ENCODE measurements at places on chromosomes 16 and 17.

DNA sequence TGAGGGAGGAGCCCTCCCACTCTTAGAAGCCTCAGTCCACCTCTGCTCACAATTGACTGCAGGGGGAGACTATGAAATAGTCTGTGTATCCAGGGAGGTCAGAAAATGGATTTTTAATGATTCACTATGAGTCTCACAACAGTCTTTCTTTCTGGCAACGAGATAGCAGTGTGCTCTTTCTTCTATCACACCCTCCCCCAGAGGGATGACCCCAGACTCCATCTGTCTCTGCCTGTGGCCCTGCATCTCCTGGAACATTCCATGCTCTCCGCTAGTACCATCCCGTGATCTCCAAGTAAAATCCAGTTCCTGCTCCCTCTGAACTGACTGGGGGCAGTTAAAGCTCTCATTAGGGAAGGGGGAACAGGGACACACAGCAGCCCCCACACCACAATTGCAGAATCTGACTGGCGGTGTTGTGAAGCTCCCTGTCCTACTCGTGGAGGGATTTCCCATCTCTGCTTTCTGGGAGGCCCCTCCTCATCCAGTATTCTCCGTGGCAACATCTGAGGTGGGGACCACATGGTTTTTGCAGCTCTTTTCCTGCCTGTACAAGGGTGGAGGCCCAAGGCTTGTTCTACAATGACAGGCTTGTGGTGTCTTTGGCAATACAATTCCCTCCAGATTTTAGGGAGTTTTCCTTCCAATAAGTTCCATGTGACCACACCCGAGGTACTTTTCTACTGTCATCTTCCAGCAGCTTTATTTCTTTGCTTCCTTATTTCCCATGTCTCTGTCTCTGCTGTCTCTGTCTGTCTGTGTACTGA is 19.4 kb downstream of the NATD1 start:
- DNase-seq = no peak

- peak; percentile 41 for DNase-seq
Measured at GRCh38 chr17:30278032-30278431, 13.7 kb downstream of the BLMH start.

- DNase-seq = no peak
Measured at GRCh38 chr17:80980397-80981061, 11.1 kb upstream of the CHMP6 start.

DNA sequence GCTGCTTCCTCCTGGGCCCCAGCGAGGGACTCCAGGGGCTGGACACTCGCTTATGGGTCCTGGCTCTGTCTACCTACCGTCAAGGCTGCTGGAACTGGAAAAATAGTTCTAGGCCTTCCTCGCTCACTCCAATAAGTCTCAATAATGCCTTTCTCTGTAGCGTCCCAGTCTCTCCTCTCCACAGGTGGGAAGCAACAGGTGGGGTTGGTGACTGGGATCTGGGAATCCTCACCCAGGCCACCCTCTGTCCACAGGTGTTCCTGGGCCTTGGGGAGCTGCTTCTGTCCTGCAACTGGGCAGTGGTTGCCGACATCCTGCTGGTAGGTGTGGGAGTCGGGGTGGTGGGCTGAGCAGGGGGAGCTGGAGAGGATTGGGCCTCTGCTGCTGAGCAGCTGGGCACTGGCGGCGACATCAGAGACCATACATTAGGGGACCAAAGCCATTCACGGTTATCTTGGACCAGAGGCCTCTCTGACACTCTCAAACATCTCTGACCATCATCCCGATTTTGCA is 20.3 kb upstream of the SPNS2 start:
- no peak for DNase-seq

DNA sequence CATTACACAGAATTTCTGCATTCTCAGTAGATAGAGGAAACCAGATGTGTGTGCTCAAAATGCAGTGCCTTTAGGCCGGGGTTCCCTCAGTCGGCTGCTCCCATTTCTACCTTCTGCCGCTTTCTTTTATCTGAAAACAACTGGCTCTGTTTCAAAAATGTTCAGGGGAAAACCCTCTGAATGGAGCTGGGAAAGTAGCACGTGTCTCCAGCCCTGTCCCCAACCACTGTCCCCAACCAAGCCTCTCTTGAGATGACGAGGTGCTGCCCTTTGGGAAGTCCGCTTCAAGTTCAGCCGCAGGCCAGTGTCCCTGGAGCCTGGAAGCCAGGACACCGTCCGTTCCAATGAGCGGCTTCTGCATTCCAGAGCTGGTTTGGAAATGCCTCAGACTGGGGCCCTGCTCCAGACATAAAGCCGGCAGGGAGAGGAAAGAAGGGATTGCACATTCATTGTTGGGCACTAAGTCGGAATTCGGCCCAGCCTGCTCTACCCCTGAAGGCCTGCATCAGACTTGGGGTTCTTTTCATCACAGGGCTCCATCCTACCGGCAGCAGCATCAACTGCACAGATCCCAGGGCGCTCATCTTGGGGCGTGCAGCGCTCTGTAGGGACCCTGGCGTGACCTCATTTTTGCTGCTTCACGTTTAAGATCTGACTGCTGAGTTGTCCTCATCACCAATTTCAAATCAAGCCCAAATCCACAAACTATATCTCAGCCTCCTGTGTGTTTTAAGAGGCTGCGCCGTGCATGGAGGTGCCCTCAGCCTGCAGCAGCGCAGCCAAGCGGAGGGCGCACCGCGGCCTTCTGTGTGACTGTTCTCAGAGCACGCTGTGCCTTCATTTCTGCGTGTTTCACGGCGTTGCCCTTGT is 111.3 kb downstream of the BANP start:
- no peak for DNase-seq

DNA sequence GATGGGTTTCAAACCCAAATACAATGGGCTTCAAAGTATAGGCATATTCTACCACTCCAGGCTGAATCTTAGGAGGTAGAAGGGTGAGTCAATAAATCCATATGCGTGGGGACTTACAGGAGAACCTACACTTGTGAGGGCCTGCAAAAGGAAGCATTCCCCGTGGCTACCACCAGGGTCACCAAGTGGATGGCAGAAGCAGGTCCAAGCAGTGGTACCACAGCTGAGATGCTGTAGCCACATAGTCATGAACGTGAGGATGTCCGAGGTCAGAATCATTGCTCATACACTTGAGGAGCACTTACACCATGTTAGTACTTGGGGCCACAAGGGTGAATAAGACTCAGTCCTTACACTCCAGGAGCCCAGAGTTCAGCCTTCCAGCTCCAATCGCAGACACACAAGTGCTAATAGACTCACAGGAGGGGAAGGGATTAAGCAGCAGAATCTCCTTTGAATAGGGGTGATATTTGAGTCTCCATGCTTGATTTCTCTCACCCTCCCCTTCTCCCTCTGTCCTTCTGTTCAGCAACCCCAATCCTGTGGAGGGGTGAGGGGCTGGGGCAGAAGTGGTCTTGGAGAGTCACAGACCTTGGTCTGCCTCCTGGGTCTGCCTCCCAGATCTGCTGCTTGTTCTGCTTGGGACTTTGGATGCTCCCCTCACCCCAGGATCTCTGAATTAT is 42.5 kb upstream of the ASIC2 start:
- peak; percentile 67 for DNase-seq

- DNase-seq = no peak
Measured at GRCh38 chr17:43935926-43936261, 6.4 kb downstream of the PPY start.

- peak; percentile 94 for DNase-seq
Measured at GRCh38 chr17:40358323-40359038, 6.1 kb downstream of the GJD3 start.

DNA sequence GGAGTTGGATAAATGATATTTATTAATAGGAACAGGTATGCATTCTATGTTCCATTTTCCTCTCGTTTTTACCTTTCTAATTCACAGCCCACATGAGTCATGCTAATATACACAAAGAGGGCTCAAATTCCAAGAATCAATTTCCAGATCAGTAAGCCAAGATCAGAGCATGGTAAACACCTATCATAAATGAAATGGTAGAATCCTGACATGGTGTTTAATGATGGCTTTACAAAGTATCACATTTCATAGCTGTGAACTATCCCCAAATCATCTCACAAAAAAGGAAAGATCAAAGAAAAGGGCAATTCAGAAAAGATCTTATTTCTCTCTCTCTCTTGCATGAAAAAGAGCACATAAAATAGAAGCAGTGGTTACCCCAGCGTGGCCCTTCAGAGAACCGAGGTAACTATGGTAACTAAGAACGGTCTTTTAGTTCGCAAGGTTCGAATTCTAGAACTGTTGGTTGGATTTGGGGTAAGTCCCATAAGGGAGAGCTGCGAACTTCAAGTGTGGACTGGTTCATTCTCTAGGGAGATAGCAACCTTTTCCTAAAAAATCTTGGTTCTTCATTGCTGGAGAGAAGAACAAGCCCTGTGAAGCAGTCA is 73.0 kb downstream of the MARCHF10 start:
- no peak for DNase-seq

DNA sequence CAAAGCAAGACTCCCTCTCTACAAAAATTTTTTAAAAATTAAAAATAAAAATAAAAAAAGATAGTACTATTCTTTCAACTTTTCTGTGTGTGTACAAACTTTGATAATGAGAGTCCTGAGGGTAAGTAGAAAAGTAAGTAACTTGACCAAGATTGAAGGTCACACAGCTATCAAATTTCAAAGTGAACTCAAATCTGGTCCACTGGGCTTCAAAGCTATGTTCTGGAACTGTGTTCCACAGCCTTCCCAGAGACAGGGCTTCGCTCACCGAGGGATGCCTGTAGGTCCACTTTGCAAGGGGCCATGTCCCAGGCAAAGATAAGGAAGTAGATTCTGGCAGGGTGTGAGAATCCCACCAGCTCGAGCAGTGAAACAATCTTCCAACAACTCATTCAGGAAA is 56.3 kb upstream of the TNRC6A start:
- no peak for DNase-seq
